ENCODE measurements at places on chromosomes 5 and 9. TPM values are rescaled to one million over a fixed set of nuclear protein-coding genes. Genes with fewer than 3 reads are reported as not detected.

PRSS3 gene
- 26.2 TPM for polyA plus RNA-seq

KCNMB1 gene
- polyA plus RNA-seq: 6.3 TPM

TPPP gene
- polyA plus RNA-seq: 2.4 TPM

RACK1 gene
- polyA plus RNA-seq: 404 TPM

CATSPER3 gene
- polyA plus RNA-seq: not detected

DNM1 gene
- polyA plus RNA-seq: 35.0 TPM

EHMT1 gene
- polyA plus RNA-seq: 6.5 TPM

RGS7BP gene
- polyA plus RNA-seq: 72.3 TPM

ZFR gene
- polyA plus RNA-seq: 84.8 TPM

GDF9 gene
- not detected for polyA plus RNA-seq

SYNPO gene
- polyA plus RNA-seq: 0.25 TPM

UAP1L1 gene
- polyA plus RNA-seq: not detected

CMBL gene
- polyA plus RNA-seq: 16.6 TPM

ANKRD31 gene
- polyA plus RNA-seq: 0.42 TPM

FOXD4L5 gene
- not detected for polyA plus RNA-seq

ADAMTS6 gene
- polyA plus RNA-seq: 0.08 TPM

NUTM2F gene
- not detected for polyA plus RNA-seq

WNT8A gene
- polyA plus RNA-seq: not detected

ZNF169 gene
- polyA plus RNA-seq: 3.3 TPM

FSTL4 gene
- polyA plus RNA-seq: 174 TPM

ZNF346 gene
- polyA plus RNA-seq: 4.1 TPM

CDC20B gene
- polyA plus RNA-seq: not detected

TEX48 gene
- not detected for polyA plus RNA-seq

TRPM6 gene
- not detected for polyA plus RNA-seq

TJP2 gene
- polyA plus RNA-seq: 27.2 TPM

BTNL9 gene
- polyA plus RNA-seq: not detected

PTGES gene
- polyA plus RNA-seq: not detected

ORM2 gene
- polyA plus RNA-seq: not detected

ERGIC1 gene
- 4.6 TPM for polyA plus RNA-seq

FOXD4L4 gene
- polyA plus RNA-seq: not detected

SPEF2 gene
- polyA plus RNA-seq: 33.6 TPM

SHROOM1 gene
- polyA plus RNA-seq: 2.3 TPM

ATP10B gene
- polyA plus RNA-seq: 9.2 TPM

SOHLH1 gene
- 1.4 TPM for polyA plus RNA-seq

GABRA6 gene
- polyA plus RNA-seq: 21.4 TPM

SCGB3A1 gene
- polyA plus RNA-seq: not detected

C5orf46 gene
- polyA plus RNA-seq: not detected

LHX6 gene
- 0.15 TPM for polyA plus RNA-seq

FBP1 gene
- polyA plus RNA-seq: 0.59 TPM

PCDHB3 gene
- 3.7 TPM for polyA plus RNA-seq

DIRAS2 gene
- 39.4 TPM for polyA plus RNA-seq

TRMO gene
- 6.6 TPM for polyA plus RNA-seq

NSMF gene
- 0.07 TPM for polyA plus RNA-seq

CEMIP2 gene
- polyA plus RNA-seq: 7.7 TPM

PCDHA10 gene
- 23.1 TPM for polyA plus RNA-seq

FOXI1 gene
- polyA plus RNA-seq: not detected

PHYHD1 gene
- polyA plus RNA-seq: not detected
